ENCODE measurements at places on chromosomes 11 and 22. TPM values are rescaled to one million over a fixed set of nuclear protein-coding genes. Genes with fewer than 3 reads are reported as not detected.
A peak's percentile ranks its signal among the peaks of the same experiment; 100 is the strongest.

- DNase-seq = no peak
Observed at GRCh38 chr11:64103277-64103985, 62.5 kb downstream of the MACROD1 start.

DNA sequence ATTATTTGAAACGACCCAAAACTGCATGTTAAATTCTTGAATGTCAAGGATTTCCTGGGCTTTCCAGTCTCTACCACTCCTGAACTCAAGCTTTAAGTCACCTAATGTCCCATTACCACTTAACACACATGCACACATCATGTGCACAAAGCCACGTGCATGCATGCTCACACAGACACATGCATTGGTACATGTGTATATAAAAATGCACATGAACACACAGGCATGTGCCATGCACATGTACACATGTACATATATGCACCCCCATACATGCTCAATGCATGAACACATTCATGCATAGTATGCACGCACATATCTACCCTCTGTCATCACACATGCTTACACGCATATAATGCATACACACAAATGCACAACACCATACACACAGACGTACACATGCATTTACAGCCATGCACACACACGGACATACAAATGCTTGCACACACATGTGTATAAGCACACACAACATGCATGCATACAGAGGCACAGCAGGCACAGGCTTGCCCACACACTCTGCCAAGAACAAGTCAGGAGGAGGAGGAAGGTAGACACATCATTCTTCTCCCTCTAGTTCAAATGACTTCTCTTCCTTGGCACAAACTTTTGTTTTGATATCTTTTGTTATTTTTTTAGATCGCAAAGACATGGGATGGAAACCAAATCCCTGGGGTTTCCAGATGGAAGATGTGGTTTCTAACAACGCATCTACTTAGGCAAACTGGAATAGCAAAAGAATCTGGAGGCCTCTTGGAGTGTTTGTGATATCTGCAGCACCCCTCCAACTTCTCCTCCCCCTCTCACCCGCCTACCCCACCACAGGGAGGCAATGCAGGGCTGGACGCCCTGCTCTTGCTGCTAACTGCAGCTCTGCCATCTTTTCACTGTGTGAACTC lies 24.6 kb downstream of the RASD2 start:
- DNase-seq = no peak

- no peak for DNase-seq
Observed at GRCh38 chr11:86790867-86791849, 9.2 kb upstream of the PRSS23 start.

Gene KCNQ1OT1
- polyA plus RNA-seq = 0.55 TPM

DNA sequence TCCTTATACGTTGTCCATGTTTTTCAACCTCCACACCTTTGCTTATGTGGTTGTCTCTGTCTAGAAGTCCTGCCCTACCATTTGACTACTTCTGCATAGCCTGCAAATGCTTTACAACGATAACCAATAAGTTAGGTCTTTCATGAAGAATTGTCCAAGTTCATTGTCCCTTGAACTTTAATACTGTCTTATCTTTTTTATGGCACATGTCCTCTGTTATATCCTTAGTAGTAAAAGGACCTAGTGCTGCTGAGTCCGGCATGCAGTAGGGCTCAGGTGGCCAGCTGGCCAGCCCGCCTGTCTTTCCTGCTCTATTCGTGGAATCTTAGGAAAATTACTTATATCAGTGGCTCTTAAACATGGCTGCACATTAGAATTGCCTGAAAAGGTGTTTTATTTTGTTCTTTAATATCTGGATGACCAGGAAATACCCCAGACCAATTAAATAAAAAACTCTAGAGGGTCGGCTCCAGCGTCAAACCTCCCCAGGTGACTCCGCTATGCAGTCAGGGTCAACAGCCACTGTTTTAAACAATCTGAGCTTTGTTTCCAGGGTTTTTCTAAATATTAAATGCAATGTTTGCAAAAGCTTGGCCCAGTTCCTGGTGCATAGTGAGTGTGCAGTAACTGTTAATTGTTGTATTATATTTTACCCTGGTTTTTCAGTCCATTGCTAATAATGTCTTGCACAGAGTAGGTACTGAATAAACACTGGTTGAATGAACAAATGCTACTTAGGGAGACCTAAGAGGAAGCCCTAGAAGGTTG lies 64.6 kb upstream of the SESN3 start:
- DNase-seq = no peak

DNA sequence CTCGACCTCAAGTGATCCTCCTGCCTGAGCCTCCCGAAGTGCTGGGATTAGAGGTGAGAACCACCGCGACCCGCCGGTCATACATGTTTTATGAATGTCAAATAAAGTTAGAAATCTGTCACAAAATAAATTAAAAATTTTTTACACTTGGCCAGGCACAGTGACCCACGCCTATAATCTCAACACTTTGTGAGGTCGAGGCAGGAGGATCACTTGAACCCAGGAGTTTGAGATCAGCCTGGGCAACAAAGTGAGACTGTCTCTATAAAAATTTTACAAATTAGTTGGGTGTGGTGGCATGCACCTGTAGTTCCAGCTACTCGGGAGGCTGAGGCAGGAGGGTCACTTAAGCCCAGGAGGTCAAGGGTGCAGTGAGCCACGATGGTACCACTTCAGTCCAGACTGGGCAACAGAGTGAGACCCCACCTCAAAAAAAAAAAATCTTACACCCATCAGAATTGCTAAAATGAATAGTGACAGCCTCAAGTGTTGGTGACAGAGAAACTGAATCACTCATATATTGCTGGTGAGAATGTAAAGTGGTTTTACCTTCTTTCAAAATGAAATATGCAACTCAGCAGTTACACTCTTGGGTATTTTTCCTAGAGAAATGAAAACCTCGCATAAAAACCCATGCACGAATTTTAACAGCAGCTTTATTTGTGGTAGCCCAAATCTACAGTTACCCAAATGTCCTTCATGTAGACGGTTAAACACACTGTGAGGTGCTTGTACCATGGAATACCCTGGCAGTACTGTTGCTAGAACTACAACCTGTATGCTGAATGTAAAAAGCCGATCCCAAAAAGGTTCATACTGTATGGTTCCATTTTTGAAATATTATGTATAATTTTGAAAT lies 55.4 kb downstream of the MED15 start:
- DNase-seq = no peak

Gene SOX6
- 20.3 TPM for polyA plus RNA-seq

Gene OR5AK2
- 0.18 TPM for polyA plus RNA-seq

Gene RASD2
- 2.9 TPM for polyA plus RNA-seq

- peak; percentile 92 for DNase-seq
Observed at GRCh38 chr11:66311965-66312548, 4.8 kb downstream of the CD248 start.

DNA sequence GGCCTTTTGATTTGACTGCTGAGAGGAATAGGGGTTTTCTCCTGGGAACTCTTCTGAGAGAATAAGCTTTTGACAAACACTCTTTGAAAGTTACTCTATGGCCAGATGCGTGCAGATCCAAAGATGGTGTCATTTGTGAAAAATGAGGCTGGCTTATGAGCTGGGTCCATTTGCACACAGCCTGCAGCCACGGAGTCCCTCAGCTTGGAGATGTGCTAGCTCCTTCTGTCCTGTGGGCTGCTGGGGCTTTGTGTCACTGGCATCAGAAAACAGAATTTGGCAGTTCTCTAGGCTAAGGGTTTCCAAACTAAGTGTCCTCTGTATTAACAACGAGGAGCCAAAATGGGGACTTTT lies 702.4 kb downstream of the NTM start:
- DNase-seq = no peak

- no peak for DNase-seq
Observed at GRCh38 chr11:113862435-113862834, 12.9 kb downstream of the USP28 start.

- no peak for DNase-seq
Observed at GRCh38 chr22:38304526-38304925, 12.7 kb downstream of the CSNK1E start.

DNA sequence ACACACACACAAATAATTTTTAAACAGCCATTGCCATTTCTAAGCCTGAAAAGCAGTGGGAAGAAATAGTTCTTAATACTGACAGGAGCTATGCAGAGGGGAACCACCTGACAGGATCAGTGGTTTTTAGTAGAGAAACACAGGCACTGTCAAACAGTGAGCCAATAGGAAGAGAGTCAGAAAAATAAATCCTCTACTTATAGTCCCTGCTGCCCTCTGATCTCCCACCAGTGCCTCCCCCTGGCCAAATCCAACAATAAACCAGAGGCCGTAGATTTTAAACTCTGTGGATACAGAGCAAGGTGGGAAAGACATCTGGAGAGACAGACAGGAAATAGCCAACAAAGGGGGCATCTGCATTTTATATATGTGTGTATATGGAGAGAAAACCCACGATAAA lies 7.9 kb upstream of the OR56B4 start:
- DNase-seq = no peak

DNA sequence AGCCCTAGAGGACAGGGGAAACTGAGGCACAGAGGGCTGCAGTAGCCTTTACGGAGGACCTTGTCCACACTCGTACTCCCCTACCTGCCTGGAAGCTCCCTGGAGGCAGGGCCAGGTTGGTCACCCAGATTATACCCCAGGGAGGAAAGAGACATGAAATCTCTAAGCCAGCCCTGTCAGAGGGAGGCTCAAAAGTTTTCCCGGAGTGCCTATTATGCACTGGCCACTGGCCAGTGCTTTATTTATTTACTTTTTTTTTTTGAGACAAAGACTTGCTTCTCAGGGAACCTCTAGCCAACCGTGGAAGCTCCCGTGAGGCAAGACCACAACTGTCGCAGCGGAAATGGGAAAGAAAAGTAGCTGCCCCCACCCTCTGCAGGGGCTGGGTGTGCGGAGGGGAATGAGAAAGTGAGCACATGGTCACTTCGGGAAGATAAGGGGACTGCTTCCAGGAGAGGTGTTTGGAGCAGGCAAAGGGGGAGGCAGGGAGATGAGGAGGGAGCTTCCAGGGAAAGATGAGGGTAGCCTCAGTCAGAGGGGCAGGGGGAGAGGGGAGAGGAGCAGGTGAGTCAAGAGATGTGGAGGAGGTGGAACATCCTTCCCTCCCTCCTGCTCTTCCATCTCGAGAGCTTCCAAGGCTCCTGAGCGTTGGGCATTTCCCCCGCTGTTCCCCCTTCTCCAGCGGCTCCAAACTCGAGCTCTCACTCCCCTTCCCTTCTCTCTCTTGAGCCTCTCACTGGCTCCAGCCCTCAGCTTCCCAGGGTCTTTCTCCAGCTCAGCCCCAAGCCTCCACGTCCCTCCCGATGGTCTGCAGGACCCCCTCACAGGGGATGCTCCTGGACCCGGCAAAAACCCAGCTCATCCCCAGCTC lies 4.3 kb downstream of the IL2RB start:
- no peak for DNase-seq

Gene UPK3A
- 2.7 TPM for polyA plus RNA-seq

Measured in left renal cortex interstitium (tissue), 4 donors.